ENCODE measurements at places on chromosomes 4 and X.

DNA sequence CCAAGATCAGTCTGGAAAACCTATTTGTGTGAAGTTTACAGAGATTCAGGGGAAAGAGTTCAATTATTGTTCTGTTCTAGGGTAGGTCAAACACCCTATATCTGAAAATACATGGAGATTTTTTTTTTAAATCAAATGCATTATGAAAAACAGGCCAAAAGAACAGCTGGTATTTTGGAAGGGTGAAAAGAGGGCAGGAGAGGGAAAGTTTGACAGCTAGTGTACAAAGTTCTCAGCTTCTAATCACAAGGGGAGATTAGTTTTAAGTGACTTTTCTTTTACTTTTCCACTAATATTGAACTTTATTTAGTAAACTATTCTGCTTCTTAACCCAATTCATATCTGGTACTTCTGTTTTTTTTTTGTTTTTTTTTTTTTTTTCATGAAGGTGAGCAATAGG, 66.2 kb upstream of the GRID2 start:
- no peak for DNase-seq

- no peak for DNase-seq
Observed at GRCh38 chrX:81348388-81348787, 146.5 kb downstream of the SH3BGRL start.

- DNase-seq: no peak
Observed at GRCh38 chr4:4446434-4446833, 59.5 kb downstream of the NSG1 start.

GRCh38 chr4:74202062-74202586, 44.2 kb downstream of the MTHFD2L start:
- no peak for DNase-seq

DNA sequence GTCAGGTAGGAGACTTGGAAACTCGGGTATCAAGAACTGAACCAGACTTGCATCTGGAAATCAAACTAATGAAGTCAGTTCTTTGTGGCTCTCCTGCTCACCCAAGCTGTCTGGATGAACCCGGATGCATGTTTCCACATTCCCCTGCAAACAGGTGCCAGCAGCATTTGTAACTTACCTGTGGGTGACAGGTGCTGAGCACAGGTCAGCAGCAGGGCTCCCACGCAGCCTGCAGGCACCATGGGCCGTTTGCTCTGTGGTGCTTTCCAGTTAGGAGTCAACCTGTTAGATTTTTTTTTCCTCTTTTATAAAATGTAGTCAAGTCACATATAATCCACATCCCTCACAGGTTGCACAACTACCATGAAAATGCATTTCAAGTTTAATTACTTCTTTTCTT, 385.6 kb upstream of the ADGRL3 start:
- DNase-seq: no peak

DNA sequence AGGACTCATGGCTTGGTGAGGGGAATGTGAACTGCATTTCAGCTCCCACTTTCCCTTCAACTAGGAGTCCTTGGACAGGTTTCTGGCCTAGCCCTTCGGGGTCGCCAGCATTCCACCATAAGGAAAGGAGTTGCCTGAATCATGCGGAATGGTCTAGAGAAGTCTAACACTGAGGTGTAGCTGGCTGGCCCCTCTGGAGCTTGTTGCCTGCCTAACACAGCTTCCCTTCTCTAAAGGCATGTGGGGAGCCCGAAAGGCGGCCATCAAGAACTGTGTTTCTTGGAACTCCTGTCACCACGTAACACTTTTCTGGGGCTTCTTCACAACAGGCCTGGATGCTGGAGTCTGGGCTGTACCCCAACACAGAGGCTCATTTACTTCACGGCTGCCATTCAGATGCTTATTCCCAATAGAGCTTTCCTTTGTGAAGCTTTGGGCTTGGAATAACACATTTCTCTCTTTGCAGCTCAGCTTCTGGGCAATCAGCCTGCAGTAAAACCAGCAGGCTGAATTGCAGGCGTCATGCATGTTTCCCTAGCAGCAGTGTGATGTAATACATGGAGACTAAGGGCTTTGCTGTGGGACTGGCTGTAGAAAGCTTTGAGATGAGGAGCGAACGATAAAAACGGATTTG, 5.4 kb downstream of the GABRQ start:
- DNase-seq: no peak

- DNase-seq: no peak
Observed at GRCh38 chr4:140233791-140234696, 80.1 kb upstream of the MAML3 start.

DNA sequence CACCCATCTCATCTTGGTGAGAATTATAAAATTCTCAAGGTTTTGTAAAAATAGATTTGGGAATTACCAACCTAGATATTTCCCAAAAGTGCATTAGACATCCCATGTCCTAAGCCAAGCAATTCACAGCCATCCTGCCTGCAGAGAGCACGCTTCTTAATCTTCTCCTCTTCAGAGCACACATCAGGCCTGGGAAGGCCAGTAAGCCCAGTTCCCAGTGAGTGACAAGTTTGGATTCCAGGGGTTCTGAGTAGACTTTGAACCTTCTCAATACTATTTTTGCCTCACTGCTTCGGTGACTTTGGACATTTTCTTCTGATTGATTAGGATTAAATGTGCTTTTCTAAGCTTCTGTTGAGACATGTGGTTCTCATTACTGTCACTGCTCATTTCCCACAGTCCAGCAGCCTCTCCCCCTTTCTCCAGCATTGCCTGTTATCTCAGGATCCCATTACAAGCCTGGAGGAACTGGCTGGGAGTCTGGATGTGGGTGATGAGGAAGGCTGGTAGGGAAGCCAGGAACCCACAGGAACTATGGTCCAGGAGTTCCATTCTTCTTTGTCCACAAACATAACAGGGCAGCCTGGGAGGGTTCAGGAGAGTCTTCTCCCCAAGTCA, 56.4 kb upstream of the TMEM150C start:
- DNase-seq: peak; percentile 18

- no peak for DNase-seq
Observed at GRCh38 chr4:80948995-80949394, 81.5 kb upstream of the BMP3 start.

DNA sequence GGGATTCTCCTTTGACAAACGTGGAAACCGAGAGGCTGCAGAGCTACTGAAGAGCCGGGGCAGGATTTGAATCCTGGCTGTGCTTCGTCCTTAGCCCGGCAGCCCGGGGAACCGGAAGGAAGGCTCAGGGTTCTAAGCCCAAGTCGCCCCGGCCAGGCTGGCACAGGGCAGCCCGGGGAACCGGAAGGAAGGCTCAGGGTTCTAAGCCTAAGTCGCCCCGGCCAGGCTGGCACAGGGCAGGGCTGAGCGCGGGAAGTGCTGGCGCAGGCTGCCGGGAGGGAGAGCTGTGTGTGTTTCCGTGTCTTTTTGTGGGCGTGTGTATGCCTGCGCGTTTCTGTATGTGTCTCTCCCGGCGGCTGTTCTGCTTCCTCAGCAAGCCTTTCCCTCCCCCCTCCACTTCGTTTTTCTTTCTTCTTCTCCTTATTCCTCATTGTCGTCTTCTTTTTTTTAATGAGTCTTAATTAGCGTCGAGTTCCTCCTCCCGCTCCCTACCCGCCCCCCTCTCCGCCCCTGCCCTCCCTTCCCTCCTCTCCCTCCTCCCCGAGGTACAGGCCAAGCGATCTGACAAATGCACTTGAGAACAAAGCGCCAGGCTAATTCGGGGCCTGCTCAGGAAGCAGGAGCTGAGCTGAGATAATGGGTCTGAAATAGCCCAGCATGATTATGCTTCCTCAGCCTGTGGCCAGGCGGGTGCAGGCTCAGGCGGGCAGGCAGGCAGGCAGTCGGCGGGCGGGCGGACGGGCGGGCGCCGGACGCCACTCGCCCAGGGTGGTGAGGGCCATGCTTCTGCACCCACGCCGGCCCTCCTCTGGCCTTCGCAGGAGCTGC, 65.9 kb downstream of the EFNB1 start:
- DNase-seq: no peak

DNA sequence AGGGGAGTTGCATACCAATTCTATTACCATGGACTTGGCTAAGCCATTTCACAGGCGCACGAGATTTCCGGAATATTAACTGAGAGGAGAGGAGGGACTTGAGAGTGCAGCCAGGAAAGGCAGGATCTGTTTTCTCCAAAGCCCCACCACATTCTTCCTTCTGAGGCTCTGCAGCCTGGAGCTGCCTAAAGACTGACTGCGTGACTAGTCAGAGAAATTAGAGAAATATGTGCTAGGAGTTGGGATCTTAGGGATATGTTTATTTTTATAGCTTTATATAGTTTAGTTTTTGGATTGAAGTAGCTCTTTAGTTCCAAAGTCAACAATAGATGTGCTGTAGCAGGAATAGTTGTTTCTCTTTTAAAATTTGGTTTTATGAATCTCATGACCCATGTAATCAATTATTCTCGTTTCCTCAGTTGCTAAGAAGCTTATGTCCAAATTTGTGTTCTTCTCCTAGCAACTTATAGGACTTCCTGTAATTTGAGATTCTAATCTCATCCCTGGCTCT, 300.1 kb upstream of the DDX53 start:
- no peak for DNase-seq

GRCh38 chr4:31370866-31371465, 650.8 kb downstream of the PCDH7 start:
- DNase-seq: no peak

GRCh38 chr4:122212880-122213279, 60.7 kb downstream of the BLTP1 start:
- no peak for DNase-seq

- no peak for DNase-seq
Observed at GRCh38 chr4:107808572-107808971, 16.2 kb upstream of the SGMS2 start.

- DNase-seq: no peak
Observed at GRCh38 chr4:41329361-41329760, 72.6 kb downstream of the UCHL1 start.
